PC-3 (cell line): ENCODE measurements at places on chromosomes 5 and 9. TPM values are rescaled to one million over a fixed set of nuclear protein-coding genes. Genes with fewer than 3 reads are reported as not detected.

GRCh38 chr5:99900302-99900852 lies 634.8 kb upstream of the FAM174A start:
- DNase-seq, result peak; percentile 98
- H3K27me3 ChIP-seq, result no peaks in the 10 kb centered on the region
- H3K4me3 ChIP-seq, result 0 out of 2 replicates have a peak overlapping the region, but pooled peaks have one; percentile 2
- H3K36me3 ChIP-seq, result no peaks in the 10 kb centered on the region
- H3K27ac ChIP-seq, result peak overlapping the region; percentile 82

The LHX6 gene
- 11.1 and 16.5 TPM in 2 replicates for total RNA-seq

DNA sequence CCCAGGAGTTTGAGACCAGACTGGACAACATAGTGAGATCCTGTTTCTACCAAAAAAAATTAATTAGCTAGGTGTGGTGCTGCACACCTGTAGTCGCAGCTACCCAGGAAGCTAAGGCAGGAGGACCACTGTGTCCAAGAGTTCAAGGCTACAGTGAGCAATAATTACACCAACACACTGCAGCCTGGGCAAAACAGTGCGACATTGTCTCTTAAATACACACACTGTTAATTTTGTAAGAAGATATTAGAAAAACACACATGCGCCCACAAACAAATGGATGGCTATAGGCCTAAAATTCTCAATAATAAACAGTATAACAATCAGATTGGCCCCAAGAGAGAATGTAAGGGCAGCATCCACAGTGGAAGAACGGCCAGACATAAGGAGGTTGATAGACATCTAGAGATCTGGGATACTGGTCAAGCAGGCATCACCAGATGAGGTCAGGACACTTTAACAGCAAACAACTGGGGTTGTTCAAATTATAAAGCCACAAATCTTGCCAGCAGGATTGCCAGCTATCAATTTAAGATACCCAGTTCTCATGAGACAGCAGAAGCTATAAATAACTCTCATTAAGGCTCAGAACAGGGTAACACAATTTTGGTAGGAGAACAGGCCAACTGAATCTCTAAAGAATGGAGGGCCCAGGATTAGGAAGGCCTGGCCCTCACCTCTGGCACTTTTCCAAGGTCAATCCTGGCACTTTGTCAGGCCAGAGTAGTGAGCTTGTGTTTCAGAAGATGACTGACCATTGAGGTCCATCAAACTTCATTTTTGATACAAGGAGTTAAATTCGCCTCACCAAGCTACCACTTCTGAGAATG lies 29.5 kb downstream of the GOLPH3 start:
- H3K4me3 ChIP-seq, result no peak overlapping the region
- no peak for DNase-seq
- no peaks in the 10 kb centered on the region for H3K36me3 ChIP-seq
- H3K4me1 ChIP-seq, result no peaks in the 10 kb centered on the region
- H3K27ac ChIP-seq, result no peak overlapping the region
- H3K27me3 ChIP-seq, result no peaks in the 10 kb centered on the region

DNA sequence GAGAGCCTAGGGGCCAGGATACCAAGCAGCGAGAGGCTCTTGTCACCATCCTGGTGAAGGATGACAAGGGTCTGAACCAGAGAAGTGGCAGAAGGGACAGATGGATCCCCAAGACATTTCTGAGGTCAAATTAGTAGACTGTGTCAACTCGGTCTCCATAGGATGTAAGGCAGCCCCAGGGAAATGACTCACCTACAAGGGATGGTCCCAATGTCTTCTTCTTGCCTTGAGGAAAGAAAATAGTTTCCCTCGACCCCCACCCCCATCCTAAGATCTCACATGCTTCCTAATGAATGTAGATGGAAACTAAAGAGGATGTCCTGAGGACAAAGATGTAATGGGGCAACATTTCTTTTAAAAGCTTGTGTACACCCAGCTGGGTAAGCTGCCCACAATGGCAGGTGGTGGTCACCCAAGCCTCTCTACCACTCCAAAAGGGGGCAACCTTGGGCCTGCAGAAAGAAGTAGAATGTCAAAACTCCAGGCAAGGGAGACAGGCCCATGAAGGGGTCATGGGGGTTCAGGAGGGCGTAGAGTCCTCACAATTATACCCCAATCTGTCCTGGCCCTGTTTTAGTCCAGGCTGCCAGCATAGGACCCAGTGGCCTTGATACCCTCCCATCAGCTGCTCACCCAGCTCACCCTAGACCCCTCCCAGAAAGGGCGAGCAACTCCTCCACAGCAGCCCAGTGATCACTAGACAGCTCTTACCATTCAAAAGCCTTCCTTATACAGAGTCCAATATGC lies 187.4 kb downstream of the ACTL7B start:
- no peak overlapping the region for H3K4me3 ChIP-seq
- peaks cover 22% of the 10 kb centered on the region for H3K4me1 ChIP-seq
- no peak overlapping the region for H3K27ac ChIP-seq
- H3K36me3 ChIP-seq, result no peaks in the 10 kb centered on the region

The IRX4 gene
- 0.46 TPM in 1 of 2 replicates, not detected in the other for total RNA-seq

DNA sequence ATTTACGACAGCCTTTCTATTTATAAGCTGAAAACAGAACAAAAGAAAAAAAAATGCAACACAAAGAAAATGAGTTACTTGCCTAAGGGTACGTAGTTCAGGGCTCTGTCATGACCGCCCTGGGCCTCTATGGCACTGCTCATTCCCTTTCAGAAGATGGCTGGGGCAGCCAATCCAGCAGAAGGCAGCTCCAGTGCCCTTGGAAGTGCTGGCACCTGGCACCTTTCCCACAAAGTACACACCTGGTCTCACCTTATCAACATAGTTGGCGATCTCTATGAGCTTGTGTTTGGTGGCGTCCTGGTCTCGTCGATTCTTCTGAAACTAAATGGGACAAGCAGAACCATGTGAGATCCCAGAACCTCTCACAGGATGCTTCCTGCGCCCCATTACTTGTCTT lies 53.2 kb downstream of the NIPAL4 start:
- no peak for DNase-seq
- H3K27me3 ChIP-seq, result no peaks in the 10 kb centered on the region
- peak overlapping the region; percentile 93 for H3K27ac ChIP-seq
- H3K36me3 ChIP-seq, result peaks cover 74% of the 10 kb centered on the region
- no peak overlapping the region for H3K4me3 ChIP-seq

The ARL14EPL gene
- total RNA-seq, result not detected in 2 replicates

DNA sequence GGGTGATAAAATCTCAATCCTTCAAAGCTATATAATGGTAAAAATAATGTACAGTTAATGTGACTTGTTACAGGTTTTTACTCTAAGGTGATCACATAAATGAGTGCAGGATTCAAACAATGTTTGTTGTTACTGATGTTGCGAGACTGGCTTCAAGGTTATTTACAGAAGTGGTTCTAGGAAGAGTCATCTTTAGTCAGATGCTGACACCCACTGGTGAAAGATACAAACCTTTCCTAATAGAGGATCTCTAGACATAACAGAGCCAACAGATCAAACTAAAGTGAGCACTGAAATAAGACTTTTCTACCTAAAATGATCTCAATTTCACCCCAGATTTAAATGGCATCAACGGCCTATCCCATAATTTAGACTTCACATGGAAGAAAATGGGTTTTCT lies 20.2 kb downstream of the ARSB start:
- no peaks in the 10 kb centered on the region for H3K36me3 ChIP-seq
- no peak overlapping the region for H3K4me3 ChIP-seq
- H3K27ac ChIP-seq, result no peak overlapping the region
- no peaks in the 10 kb centered on the region for H3K4me1 ChIP-seq
- DNase-seq, result peak; percentile 64

The TEX53 gene
- total RNA-seq, result not detected in 2 replicates

The RALGPS1 gene
- 7.9 and 10.2 TPM in 2 replicates for total RNA-seq

- no peaks in the 10 kb centered on the region for H3K36me3 ChIP-seq
- peaks cover 10% of the 10 kb centered on the region; the same call in 1 of the 2 replicates for H3K4me1 ChIP-seq
- no peak for DNase-seq
- H3K27me3 ChIP-seq, result no peaks in the 10 kb centered on the region
- no peak overlapping the region for H3K27ac ChIP-seq
Observed at GRCh38 chr9:89983411-89983810, 378.6 kb downstream of the GADD45G start.

- peak; percentile 24 for DNase-seq
- no peaks in the 10 kb centered on the region for H3K36me3 ChIP-seq
- H3K4me1 ChIP-seq, result no peaks in the 10 kb centered on the region
- H3K27me3 ChIP-seq, result no peaks in the 10 kb centered on the region
- H3K4me3 ChIP-seq, result no peak overlapping the region
Observed at GRCh38 chr9:107539427-107540163, 50.0 kb upstream of the KLF4 start.

DNA sequence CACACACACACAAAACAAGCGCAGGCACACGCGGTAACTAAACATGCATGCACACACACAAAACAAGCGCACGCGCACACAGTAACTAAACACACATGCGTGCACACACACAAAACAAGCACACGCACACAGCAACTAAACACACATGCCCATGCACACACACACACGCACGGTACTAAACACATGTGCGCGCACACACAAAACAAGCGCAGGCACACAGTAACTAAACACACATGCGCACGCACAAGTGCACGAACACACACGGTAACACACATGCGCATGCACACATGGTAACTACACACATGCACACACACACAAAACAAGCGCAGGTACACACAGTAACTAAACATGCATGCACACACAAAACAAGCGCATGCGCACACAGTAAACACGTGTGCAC lies 19.9 kb upstream of the SLC6A3 start:
- no peaks in the 10 kb centered on the region for H3K27me3 ChIP-seq
- peaks cover 83% of the 10 kb centered on the region for H3K36me3 ChIP-seq
- no peak overlapping the region for H3K27ac ChIP-seq
- peaks cover 1% of the 10 kb centered on the region; the same call in 1 of the 2 replicates for H3K4me1 ChIP-seq
- H3K4me3 ChIP-seq, result no peak overlapping the region
- DNase-seq, result no peak
